IgD-negative memory B cell (primary cell): ENCODE measurements at places on chromosomes 12 and 14. TPM values are rescaled to one million over a fixed set of nuclear protein-coding genes. Genes with fewer than 3 reads are reported as not detected.

TMEM179 gene
- polyA plus RNA-seq = not detected

TPI1 gene
- polyA plus RNA-seq = 490 TPM

ACSS3 gene
- not detected for polyA plus RNA-seq

ARMH4 gene
- polyA plus RNA-seq = 0.50 TPM

C12orf50 gene
- polyA plus RNA-seq = not detected

P3H3 gene
- not detected for polyA plus RNA-seq
